Mesothelial cell of epicardium (in vitro differentiated cells): ENCODE measurements at places on chromosomes 1 and 21. TPM values are rescaled to one million over a fixed set of nuclear protein-coding genes. Genes with fewer than 3 reads are reported as not detected.

DNA sequence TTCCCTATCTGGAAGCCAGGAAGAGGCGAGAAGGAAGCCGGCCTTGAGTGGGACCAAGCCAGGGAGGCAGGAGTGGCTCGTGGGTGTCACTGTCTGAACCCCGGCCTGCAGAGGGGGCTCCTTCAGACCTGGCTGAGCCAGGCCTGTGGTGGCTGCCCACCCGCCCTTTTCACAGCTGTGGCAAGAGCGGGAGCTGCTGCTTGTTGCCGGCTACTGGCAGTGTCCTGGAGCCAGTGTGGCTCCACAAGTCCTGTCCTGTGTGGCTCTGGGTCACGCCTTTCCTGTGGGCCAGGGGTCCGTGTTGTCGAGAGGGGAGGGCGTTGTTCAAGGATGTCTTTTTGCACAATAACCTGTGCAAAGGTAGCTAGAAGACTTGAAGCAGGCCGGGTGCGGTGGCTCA lies 1.3 kb downstream of the PFKL start:
- H3K27me3 ChIP-seq, result no peaks in the 10 kb centered on the region
- no peak for DNase-seq
- peak overlapping the region; percentile 76 for H3K4me3 ChIP-seq
- H3K27ac ChIP-seq, result peak overlapping the region; percentile 34

GRCh38 chr1:55034476-55035133 lies 4.7 kb upstream of the PCSK9 start:
- peaks cover 7% of the 10 kb centered on the region for H3K4me1 ChIP-seq
- no peak for DNase-seq
- no peak overlapping the region for H3K27ac ChIP-seq
- H3K4me3 ChIP-seq, result no peak overlapping the region

GRCh38 chr1:89810880-89811279 lies 10.0 kb upstream of the LRRC8D start:
- H3K4me3 ChIP-seq, result no peak overlapping the region
- no peak overlapping the region for H3K27ac ChIP-seq
- DNase-seq, result no peak

DNA sequence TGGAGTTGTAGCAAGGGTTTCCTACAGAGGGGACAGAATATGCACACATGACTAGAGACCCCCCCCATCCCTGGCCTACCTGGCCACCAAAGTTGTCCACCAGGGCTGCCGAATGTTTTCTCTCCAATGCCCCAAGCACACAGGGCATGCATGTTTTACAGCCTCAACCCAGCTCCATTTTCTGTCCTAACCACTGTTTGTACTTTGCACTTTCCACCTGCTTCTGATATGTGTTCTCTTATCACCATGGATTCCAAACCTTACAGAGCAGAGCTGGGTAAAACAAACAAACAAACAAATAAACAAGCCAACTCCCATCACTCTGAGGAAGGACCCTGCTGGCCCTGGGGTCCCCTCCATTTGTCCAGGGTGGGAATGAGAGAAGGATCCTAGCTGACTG lies 27.3 kb downstream of the CLIC6 start:
- H3K4me3 ChIP-seq, result no peak overlapping the region
- H3K36me3 ChIP-seq, result peaks cover 1% of the 10 kb centered on the region
- H3K4me1 ChIP-seq, result no peaks in the 10 kb centered on the region
- no peak for DNase-seq
- no peak overlapping the region for H3K27ac ChIP-seq
- peaks cover 15% of the 10 kb centered on the region for H3K27me3 ChIP-seq

DNA sequence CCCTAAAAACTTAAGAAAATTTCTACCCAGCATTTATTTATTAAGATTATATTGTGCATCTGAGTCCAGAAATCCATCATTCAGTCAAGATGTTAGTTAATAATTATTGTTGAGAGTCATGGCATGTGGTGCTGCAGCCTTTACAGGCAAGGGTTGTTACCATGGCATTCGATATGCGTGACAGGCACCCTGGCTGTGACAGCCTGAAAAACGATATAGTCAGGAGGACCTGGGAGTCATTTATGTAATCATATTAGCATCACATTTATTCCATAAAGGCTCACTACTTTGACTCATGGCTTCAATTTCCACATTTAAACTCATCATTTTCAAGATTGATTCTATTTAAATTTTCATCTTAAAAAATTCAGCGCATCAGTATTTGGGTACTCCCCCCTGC lies 68.0 kb downstream of the CACHD1 start:
- H3K4me1 ChIP-seq, result peaks cover 59% of the 10 kb centered on the region
- no peak overlapping the region for H3K27ac ChIP-seq
- no peaks in the 10 kb centered on the region for H3K36me3 ChIP-seq
- H3K27me3 ChIP-seq, result no peaks in the 10 kb centered on the region
- H3K4me3 ChIP-seq, result no peak overlapping the region

- peaks cover 32% of the 10 kb centered on the region for H3K4me1 ChIP-seq
- no peaks in the 10 kb centered on the region for H3K27me3 ChIP-seq
- H3K36me3 ChIP-seq, result no peaks in the 10 kb centered on the region
- peak overlapping the region; percentile 82 for H3K27ac ChIP-seq
- H3K4me3 ChIP-seq, result peak overlapping the region; percentile 80
Observed at GRCh38 chr1:32743380-32744070, 41.0 kb upstream of the SYNC start.

DNA sequence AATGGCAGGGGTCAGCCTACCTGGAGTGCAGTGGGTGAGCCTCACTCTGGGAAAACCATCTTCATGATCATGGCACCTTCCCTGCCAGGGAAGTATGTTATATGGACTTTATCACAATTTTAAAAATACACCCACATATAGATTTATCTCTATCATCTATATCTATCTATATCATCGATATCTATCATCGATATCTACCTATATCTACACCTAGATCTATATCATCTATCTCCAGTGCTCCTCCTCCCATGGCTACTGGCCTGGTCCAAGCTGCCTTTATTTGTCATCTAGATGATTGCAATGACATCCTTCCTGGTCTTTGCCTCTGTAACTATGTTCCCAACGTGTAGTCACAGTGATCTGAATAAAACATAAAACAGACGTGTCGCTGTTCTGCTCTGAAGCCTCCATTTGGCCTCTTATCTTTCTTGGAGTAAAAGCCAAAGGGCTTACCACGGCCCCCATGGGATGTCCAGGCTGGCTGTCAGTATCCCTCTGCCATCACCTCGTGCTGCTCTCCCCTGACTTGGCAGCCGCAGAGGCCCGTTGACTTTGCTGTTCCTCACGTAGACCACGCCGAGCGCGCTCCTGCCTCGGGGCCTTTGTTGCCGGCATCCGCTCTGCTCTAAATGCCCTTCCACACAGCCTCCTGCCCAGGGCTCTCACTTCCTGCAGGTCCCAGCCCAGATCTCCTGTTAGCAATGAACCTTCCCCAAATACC lies 20.6 kb upstream of the KIF26B start:
- no peak overlapping the region for H3K27ac ChIP-seq
- no peak overlapping the region for H3K4me3 ChIP-seq
- DNase-seq, result no peak
- H3K36me3 ChIP-seq, result no peaks in the 10 kb centered on the region
- H3K4me1 ChIP-seq, result no peaks in the 10 kb centered on the region
- peaks cover 16% of the 10 kb centered on the region for H3K27me3 ChIP-seq

DNA sequence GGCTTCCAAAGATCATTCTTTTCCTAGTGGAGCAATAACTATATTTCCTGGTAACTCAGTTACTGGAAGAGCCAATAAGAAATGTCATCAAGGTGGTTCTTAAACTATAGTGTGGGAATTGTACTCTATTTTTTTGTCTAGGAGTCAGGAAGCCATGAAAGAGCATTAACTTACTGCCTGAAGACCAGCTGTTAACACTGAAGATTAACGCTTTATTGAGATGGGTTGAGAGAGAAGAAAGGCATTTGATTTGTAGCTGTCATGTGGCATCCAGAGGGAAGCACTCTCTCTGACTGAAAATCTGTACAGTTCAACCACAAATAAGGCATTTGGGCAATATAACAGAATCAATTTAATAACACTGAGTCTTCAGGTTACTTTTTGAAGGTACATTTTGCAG lies 76.0 kb downstream of the DNM3 start:
- H3K4me1 ChIP-seq, result peaks cover 8% of the 10 kb centered on the region
- no peak overlapping the region for H3K27ac ChIP-seq
- H3K27me3 ChIP-seq, result no peaks in the 10 kb centered on the region

DNA sequence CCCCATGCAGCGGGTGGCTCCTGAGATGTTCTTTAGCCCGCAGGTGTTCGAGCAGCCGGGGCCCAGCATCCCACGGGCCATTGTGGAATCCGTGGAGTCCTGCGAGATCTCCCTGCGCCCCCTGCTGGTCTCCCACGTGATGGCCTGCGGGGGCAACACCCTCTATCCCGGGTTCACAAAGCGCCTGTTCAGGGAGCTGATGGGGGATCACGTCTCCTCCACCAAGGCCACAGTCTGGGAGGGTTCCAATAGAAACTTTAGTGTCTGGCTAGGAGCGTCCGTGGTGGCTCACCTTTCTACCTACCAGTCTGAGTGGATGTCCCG lies 71.0 kb downstream of the ACTL8 start:
- peak; percentile 61 for DNase-seq
- H3K4me1 ChIP-seq, result no peaks in the 10 kb centered on the region
- no peak overlapping the region for H3K4me3 ChIP-seq

- no peak for DNase-seq
- H3K36me3 ChIP-seq, result no peaks in the 10 kb centered on the region
- H3K27me3 ChIP-seq, result peaks cover 39% of the 10 kb centered on the region
- no peak overlapping the region for H3K27ac ChIP-seq
- H3K4me3 ChIP-seq, result no peak overlapping the region
Observed at GRCh38 chr1:221101807-221102605, 222.8 kb downstream of the HLX start.

DNA sequence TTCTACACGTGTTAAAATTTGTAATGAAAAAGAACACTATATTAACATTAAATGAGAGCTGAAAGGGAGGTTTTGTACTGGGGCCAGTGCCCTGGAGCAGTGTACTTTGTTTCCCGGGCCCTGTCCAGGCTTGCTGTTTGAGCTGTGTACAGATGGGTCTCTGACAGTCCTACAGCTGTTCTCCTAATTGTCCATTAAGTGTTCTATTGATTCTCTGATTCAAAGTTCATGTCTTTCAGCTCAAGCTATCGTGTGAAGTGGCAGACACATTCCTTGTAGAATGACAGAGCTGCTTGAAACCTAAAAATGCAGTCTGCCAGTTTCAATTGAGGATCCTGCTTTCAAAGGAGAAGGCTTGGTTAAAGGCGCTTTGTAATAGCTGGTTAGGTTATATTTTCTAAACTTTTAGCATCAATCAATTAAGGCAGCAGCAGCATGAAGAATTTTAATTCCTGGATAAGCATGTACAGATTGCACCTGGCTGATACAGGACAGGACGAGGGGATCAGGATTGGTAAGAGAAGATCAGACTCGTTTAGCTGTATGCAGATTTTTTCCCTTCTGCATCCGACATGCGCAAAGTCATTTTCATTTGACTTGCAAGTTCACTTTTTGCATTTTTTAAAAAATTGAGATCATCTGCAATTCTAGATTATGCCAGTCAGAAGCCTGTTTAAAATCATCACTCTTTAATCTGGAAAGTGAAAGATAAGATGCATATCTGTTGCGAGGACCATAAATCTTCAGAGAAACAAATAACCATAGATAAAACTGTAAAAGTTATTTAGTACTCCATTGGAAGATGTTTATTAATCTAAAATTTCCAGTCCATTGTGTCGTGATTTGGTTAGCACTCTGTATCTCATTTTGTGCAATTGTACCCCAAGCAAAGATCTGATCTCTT lies 98.5 kb downstream of the ATG4C start:
- peaks cover 47% of the 10 kb centered on the region for H3K27me3 ChIP-seq
- no peak overlapping the region for H3K4me3 ChIP-seq
- H3K27ac ChIP-seq, result no peak overlapping the region
- H3K4me1 ChIP-seq, result peaks cover 20% of the 10 kb centered on the region

DNA sequence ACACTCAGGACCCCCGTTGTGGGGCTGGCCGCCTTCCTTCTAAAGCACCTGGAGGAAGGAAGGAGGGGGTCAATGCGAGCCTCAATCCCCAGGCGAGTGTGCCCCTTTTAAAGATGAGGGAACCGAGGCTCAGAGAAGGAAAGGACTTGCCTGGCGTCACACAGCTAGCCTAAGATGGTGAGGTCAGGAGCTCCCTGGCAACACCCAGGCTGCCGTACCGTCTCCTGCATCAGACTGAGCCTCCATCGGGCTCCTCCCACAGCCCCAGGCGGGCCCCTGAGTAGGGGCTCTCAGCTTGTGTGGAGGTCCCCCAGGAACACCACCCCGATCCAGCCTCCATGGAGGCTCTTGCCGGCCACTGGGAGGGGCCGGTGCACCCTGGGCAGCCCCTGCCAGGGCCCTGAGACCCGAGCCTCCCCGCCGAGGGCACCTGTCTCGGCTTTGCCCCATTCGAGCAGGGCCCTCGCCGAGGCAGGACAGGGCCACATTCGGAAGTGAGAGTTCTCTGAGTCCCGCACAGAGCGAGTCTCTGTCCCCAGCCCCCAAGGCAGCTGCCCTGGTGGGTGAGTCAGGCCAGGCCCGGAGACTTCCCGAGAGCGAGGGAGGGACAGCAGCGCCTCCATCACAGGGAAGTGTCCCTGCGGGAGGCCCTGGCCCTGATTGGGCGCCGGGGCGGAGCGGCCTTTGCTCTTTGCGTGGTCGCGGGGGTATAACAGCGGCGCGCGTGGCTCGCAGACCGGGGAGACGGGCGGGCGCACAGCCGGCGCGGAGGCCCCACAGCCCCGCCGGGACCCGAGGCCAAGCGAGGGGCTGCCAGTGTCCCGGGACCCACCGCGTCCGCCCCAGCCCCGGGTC lies at the start of gene AIRE:
AIRE (plus strand) TSS at position 739 of the 855 bp plus-strand sequence. CDS start 131 bp downstream, outside the sequence.
- no peak for DNase-seq
- H3K27ac ChIP-seq, result no peak within 1 kb of the TSS
- H3K36me3 ChIP-seq, result no peaks in the 10 kb centered on the region
- H3K4me3 ChIP-seq, result no peak within 1 kb of the TSS

DNA sequence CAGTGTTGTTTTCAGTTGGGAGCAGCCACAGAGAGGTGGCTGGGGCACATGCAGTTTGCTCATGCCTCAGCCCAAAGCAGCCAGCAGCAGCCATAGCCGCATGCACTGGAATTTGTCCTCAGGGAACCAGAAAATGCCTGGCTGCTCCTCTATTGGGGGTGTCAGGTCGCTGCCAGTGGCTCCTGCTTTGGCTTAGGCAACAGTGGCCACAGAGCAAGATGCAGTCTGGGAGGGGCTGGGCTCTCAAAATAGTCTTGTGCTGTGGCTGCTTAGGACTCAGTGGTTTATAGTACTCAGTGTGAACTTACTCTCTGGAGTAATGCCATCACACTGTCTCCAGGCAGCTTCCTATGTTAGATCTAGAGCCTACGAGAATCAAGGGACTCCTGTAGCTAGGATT lies 25.0 kb downstream of the CD55 start:
- no peak overlapping the region for H3K4me3 ChIP-seq
- no peak overlapping the region for H3K27ac ChIP-seq
- H3K4me1 ChIP-seq, result no peaks in the 10 kb centered on the region

Gene SHISAL2A
- 0.99 to 1.4 TPM (median 1.4 TPM) in 3 replicates for total RNA-seq

Gene AIRE
- 0.13 to 0.23 TPM (median 0.18 TPM) in 3 replicates for total RNA-seq

Gene TMCC2
- total RNA-seq, result 6.1 to 6.8 TPM (median 6.5 TPM) in 3 replicates

Gene CNIH3
- 7.3 to 9.2 TPM (median 8.3 TPM) in 3 replicates for total RNA-seq

Gene RNU1-3
- total RNA-seq, result 3,774 to 3,945 TPM (median 3,937 TPM) in 3 replicates
